ENCODE measurements at places on chromosomes 12 and 14.

- no peak for DNase-seq
These were observed 32.7 kb downstream of the FOS start for GRCh38 chr14:75311356-75311755.

- DNase-seq: no peak
These were observed 376 bp downstream of the INSM2 start for GRCh38 chr14:35534208-35534872.

DNA sequence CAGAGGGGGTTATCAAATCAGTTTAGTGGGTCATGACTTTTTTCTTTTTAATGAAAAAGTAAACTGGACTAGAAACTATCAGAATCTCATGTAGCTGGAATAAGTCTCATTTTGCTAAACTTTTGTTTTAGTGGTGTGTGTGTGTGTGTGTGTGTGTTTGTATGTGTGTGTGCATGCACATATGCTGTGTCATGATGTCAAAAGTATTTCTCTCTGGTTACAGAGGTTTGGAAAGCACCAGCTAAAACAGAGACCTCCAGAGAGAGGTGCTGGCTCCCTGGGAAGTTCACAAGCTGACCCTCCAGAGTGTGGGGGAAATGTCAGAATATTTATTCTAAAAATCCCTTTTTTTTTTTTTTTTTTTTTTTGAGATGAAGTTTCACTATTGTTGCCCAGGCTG is 114.7 kb downstream of the LGMN start:
- no peak for DNase-seq

DNA sequence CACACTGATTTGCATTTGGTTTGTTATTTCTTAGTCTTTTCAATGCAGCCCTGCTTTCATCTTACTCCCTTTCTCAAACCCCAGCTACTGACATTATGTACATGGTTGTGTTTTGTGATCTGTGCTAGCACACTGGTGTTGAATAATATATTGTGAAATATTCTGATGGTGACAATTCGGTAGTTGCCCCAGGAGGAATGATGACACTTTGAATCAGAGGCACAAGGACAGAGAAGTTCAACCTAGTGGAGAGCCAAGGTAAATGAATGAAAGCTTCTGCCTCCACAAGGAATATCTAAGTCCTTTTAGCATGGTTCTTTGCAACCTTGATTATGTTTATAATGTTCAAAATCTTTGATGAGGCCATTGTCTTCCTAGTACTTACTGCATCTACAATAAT is 159.9 kb downstream of the PDE3A start:
- no peak for DNase-seq

DNA sequence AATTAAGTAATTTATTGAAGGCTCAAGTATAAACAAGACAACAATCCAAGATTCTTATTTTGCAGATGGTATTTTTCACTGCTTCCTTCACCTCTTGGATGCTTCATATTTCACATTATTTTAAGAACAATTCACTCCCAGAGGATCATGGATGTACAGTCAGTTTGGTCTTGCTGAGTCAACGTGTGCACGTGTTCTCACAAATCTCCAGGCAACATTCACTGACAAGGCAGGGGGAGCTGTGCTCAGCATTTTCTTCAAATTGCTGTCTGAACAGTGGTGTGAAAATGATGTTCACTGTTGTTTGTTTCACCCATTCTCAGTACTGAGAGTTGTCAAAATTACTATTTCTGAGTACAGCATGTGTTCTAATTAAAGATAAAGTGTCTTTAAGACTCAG is 118.3 kb upstream of the SLC38A4 start:
- DNase-seq: no peak

DNA sequence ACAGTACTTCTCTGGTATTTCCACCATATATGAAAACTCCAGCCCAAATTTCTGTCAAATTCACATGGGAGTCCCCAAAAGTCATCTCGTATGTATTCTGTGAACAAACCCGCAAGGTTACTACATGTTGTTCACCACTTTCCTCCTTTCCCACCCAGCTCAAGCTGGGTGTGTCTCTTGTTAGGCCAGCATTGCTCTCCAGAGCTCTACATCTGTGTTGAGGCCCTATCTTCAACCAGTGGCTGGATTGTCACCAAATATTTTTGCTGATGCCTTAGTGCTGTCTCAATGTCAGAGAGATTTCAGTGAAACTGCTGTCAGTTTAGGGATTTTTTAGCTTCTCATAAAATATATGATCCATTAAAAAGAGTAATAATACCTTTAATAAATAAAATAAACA is 230.9 kb downstream of the BTG1 start:
- DNase-seq: no peak

- peak; percentile 71 for DNase-seq
These were observed 14.4 kb downstream of the SPRYD3 start for GRCh38 chr12:53064613-53065436.

DNA sequence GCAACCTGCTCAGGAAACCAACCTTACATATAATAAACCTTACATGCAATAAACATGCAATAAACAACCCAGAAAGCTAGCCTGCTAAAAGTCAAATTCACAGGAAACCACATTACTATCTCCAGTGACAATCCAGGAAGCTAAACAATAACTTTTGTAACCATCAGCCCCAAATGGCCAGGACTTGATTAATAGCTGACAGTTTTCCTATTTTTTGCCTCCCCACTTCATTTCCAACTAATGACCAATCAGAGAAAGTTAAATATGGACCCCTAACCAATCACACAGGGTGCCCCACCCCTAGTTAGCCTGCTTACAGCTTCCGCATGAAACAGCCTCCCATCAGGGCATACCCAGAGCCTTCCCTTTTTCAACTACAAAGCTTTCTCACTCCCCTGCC is 152.2 kb upstream of the LMNTD1 start:
- no peak for DNase-seq

GRCh38 chr12:124919521-124920352 is 5.3 kb upstream of the UBC start:
- DNase-seq: peak; percentile 42

GRCh38 chr14:101791919-101792572 is 30.5 kb downstream of the PPP2R5C start:
- no peak for DNase-seq

DNA sequence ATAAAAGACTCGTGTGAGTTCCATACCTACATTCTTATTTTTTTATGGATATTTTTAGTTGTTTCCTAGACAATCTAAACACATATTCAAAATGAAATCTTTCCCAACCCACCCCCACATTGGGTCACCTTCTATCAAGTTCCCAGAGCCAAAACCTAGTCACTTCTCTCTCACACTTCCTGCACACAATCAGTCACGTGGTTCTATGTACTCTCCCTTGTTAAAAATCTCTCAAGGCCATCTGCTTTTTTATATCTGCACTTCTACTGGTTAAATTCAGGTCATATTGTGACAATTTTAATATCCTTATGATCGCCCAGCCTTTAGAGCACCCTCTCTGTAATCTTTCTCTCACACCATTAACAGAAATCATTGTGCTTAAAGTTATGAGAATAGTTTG is 175.0 kb upstream of the SYT10 start:
- no peak for DNase-seq

- no peak for DNase-seq
These were observed 184.7 kb downstream of the SRGAP1 start for GRCh38 chr12:64029013-64029857.

- no peak for DNase-seq
These were observed 149.4 kb upstream of the PRMT8 start for GRCh38 chr12:3341594-3341993.

DNA sequence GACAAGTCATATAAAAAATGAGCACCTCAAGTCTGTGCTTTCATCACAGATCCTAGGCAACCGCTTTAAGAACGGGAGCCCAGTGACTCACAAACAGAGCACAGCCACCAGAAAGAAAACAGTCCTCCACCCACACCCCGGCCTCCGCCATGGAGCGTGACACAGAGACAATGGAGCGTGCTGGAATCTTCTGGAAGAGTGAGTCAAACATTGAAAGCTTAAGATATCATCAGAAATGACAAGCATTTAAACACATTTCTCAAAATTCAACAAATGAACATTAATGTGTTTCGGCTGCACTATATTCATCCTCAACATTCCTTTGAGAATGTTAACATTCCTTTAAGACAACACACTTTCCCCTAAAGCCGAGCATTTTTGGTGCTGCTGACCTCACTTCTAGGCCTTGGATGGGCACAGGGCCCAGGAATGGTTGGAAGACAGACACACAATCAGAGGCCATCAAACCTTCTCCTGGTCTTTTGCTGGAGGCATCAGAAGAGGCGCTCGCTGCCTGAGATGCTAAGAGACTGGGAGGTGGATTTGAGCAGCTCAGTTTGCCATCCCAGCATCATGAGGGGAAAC is 23.6 kb upstream of the TMEM132D start:
- no peak for DNase-seq

DNA sequence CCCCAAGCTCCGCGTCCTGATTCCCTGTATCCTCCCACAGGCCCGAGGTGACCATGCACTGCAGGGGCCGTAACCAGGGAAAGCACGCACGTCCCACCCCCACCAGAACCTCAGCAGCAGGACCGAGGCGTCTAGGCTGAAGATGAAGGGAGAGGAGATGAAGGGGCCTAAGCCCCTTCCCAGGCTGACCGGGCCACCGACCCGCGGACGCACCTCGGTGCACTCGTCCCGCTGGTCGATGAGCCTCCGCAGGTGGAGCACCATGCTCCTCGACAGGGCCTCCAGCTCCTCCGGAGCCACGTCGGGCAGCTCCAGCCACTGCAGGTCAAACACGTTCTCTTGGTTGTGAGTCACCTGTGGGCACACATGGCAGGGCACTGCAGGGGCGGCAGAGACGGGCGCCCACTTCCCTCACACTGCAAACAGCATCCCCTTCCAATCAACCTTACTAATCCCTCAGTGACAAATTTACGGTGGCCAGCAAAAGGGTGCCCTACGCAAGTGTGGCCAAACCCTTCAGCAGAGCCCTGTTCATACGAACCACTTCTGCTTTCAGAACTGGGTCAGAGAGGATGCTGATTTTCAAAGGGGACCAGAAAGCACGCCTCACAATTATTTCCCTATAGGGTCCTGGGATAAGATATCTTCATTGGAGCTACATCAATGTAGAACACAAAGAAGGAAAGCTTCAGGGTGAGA is 77.8 kb downstream of the CCDC88C start:
- DNase-seq: no peak

GRCh38 chr14:85118274-85118673 is 411.7 kb upstream of the FLRT2 start:
- DNase-seq: no peak

DNA sequence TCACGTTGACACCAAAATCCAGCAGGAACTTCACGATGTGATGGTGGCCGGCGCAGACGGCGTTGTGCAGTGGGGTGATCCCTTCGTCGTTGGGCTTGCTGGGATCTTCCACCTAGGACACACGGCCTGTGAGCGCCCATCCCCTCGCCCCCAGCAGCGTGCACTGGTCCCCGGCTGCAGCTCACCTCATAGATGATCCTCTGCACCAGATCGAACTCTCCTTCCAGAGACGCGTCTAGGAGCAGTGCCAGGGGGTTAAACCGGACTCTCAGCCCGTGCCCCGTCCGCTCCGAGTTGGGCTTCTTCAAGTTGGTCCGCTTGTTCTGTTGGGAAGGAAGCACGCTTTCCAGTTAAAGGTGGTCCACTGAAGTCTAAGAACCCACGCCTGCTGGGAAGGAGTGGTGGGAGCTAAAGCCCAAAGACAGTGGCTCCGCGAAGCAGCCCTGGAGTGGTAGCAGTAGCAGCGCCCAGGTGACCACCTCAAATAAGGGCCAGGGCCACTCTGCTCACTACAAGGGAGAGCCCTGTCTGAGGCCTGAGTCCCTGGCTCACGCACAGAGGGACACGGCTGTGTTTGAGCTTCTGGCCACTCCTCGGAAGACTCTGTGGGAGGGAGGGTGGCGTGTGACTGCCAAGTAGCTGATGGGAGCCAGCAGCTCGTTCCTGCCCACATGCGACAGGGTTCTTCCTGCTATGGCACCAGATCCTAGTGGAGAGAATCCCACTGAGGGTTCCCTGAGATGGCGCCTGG is 23.3 kb downstream of the ZFYVE21 start:
- peak; percentile 70 for DNase-seq

DNA sequence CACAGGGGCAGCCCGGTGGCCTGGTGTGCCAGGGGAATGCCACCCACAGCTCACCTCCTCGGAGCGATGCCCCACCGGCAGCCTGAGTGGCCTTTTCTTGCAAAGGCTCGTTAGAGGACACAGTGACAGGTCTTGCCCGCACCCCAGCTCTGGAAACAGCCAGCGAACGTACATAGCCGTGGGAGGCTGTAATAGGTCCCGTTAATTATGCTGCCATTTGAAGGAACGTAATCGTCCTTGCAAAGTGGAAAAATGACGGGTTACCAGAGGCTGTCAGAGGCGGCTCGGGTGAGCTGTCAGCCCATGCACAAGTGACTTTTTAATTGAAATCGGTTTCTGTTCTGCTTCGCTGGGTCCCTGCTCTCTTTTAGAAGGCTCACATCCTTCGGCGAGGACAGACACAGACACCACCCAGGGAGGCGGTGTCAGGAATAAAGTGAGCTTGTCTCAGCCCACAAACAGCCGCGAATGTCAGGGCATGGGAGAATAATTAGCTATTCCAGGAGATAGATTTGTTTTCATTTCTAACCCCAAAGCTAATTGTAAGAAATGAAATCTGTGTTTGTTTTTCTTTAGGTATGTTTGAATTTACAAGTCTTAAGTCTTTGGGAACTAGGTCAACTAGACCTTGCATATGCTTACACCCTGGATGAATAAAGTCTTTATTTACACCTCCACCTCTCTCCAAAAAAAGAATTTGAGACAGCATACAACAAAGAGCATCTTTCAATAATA is 77.2 kb upstream of the RFLNA start:
- no peak for DNase-seq

- no peak for DNase-seq
These were observed 1.6 kb downstream of the GSG1 start for GRCh38 chr12:13101821-13102375.

GRCh38 chr14:82642425-82642824 is 1108.8 kb upstream of the SEL1L start:
- DNase-seq: no peak

DNA sequence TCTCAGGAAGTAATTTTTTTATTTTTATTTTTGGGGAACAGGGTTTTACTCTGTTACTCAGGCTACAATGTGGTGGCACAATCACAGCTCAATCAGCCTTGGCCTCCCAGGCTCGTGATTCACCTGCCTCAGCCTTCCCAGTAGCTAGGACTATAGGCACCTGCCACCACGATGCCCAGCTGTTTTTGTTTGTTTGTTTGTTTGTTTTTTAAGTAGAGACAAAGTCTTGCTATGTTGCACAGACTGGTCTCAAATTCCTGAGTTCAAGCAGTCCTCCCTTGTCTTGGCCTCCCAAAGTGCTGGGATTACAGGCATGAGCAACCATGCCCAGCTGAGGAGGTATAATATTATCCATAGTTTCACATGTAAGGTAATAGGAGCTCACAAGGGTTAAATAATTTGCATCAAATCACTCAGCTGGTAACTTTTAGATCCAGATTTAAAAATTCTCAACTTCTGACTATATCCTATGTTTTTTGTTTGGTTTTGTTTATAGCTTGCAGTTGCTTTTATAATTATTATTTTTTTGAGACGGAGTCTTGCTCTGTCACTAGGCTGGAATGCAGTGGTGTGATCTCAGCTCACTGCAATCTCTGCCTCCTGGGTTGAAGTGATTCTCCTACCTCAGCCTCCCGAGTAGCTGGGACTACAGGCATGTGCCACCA is 629.3 kb downstream of the DIO2 start:
- DNase-seq: no peak

GRCh38 chr14:89249065-89249695 is 167.9 kb downstream of the FOXN3 start:
- DNase-seq: no peak

Data from aorta (tissue), 5 donors.